Stimulated activated CD8-positive, alpha-beta memory T cell treated with anti-CD3 and anti-CD28 coated beads, Interleukin-7, amount 100 ng/mL, for 1 hour (primary cell): ENCODE measurements at places on chromosomes 12 and 14.

GRCh38 chr14:45364565-45365156 lies 111.7 kb upstream of the MIS18BP1 start:
- DNase-seq = no peak

GRCh38 chr14:101947577-101947903 lies 16.8 kb upstream of the DYNC1H1 start:
- no peak for DNase-seq

- DNase-seq = no peak
These were observed 22.6 kb upstream of the AMIGO2 start for GRCh38 chr12:47102406-47102805.

DNA sequence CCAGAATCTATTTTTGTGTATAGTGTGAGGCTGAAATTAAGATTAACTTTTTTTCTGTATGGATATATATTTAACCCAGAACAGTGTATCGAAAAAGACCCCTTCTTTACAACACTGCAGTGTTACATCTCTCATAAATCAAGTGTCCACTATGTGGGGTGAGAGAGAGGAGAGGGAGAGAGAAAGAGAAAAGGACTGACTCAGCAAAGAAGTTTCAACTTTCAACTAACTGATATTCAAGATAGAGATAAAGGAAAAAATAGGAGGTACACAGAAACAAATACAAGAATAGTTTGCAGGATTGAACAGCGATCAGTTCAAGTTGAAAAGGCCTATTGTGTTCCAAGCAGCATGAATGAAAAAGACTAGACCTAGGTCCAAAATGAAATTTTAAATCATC lies 126.7 kb upstream of the NEDD1 start:
- no peak for DNase-seq

DNA sequence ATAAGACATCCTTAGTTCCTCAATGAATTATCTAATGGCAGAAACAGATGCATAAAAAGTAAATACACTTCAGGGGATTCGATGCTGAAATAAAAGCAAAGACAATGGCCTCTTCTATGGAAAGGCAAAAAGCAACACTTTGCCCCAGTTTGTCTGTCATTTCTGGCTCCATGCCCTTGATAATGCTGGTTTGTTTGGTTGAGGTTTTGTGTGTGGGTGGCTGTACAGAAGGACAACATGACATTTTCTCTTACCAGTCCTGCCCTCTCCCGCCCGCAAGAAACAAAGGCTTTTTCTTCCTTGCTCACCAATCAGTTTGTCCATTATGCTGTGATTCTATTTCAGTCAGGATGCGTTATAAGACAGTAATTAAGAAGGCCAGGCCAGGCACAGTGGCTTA lies 18.1 kb upstream of the WDR89 start:
- DNase-seq = no peak

- DNase-seq = no peak
These were observed 116.8 kb downstream of the PRMT8 start for GRCh38 chr12:3607821-3608220.
